AG10803 (cell line): ENCODE measurements at places on chromosomes 16 and 17.
A peak's percentile ranks its signal among the peaks of the same experiment; 100 is the strongest.

DNA sequence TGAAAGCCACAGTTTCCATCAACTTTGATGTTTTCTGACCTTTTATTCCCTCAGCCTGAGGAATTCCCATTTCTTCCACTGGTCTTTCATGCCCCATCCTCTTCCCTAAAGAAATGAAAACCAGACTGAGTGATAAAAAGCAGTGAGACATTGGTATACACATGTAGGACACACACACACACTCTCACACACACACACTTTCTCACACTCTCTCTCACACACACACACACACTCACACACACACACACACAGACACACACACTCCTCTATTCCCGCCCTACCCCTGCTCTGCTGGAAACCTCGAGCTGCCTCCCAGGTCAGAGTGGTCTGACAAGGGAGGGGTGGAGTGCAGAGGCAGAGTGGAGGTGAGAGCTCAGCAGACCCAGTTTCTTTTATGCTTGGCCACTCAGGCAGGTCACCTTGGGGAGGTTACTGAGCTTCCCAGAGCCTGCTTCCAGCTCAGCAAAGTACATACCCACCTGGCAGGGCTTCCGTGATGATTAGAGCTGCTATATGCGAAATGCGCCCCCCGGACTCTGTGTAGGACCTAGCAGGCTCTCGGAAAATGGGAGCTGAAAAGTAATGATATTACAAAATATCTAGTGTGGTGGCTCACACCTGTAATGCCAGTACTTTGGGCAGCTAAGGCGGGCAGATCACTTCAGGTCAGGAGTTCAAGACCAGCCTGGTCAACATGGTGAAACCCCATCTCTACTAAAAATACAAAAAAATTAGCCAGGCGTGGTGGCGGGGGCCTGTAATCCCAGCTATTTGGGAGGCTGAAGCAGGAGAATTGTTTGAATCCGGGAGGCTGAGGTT, 30.7 kb downstream of the CCR7 start:
- DNase-seq = peak; percentile 59

- no peak for DNase-seq
Observed at GRCh38 chr17:17661834-17662385, 19.3 kb upstream of the RAI1 start.

DNA sequence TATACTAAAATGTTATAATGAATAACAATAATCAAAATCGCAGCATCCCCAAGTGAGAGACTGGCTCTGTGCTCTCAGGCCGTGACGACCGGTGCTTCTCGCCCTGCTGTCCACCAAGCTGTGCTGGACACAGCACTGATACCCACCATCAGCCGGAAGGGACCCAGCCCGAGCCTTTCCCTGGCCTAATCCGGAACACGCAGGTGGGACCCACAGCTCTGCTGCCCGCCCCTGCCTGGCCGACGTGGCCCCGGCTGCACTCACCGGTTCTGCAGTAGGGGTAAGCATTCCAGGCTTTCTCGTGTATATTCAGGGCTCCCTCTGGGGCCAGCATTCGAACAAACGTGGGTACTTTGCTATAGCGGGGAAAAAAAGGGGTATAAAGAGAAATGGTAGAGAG, 14.6 kb downstream of the PITPNA start:
- no peak for DNase-seq

DNA sequence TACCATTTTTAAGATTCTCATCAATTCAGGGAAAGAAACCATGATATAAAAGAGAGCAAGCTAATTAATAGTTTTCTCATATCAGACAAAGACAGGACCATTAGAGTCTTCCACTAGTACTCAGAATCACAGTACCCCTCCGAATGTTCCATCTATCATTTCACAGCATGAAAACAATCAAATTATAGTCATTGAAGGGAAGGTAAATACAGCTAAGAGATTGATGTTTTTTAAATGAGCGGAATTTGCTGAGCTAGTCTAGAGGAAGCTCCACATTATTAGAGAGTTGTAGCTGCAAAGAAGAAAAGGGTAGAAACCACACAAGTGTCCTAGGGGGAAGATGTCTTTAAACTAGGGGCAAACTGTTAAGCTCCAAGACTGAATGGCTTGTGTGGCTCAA, 808.9 kb downstream of the CDH11 start:
- DNase-seq = no peak

GRCh38 chr16:57072616-57073275, 19.6 kb upstream of the CPNE2 start:
- no peak for DNase-seq
